ENCODE measurements at places on chromosomes 6 and 20.
A peak's percentile ranks its signal among the peaks of the same experiment; 100 is the strongest.

DNA sequence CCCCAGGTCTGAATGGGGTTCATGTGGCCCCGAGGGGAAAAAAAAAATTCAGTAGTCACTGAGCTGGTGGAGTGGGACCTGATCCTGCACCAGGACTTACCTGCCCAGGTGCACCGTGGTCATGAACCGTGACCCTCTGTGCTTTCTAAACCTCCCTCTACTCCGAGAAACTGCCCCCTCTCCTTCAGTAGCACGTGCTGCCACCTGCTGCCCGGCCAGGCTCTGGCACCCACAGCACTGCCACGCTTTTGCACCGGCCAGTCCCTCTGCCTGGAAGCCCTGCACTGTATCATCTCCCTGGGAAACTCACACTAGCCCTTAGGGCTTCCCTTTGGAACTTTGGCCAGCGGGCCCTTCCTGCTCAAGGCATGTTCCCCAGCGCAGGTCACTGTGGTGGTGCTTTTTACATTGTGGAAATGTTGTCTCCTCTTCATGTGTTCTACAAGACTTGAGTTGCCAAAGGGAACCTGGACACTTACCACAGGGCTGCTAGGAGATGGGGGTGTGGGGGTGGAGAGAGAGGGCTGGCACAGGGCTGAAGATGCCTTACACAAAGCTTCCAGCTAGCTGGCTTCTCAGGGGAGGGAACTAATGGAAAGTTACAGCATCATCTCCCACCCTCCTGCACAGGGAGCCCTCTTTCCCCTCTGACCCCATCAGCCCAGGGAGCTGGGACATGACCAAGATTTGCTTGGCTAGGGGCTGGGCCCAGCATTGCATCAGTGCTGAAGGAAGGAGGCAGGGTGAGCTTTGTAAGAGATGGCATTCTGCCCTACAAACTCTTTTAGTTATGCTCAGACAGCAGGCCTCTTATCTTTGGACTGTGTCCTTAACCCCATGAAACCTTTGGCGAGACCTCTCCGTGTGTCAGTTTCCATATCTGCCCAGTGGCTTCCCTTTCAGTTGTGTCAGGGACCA lies 2.5 kb upstream of the PTPRT start:
- peaks cover 24% of the 10 kb centered on the region for H3K27me3 ChIP-seq
- no peaks in the 10 kb centered on the region for H3K36me3 ChIP-seq
- no peak overlapping the region for H3K4me3 ChIP-seq
- peak; percentile 96 for DNase-seq
- no peaks in the 10 kb centered on the region for H3K4me1 ChIP-seq

DNA sequence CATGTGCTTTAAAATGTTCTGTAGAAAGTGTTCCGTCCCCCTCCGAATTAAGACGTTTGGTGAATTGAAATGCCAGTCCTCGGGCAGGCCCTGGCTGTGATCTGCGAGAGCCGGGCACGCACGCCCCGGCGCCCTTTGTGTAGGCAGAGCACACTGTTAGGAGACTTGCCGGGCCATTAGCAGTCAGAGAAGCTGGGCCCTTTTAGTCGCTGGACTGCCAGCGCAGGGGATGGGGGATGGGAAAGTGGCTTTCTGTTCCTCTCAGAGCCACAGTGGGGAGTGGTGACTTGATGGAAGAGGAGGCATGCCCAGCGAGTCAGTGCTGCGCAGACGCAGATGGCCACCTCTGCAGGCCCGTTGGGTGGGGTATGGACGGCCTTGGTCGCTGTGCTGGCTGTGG lies 2.2 kb downstream of the PPP1R3G start:
- H3K27ac ChIP-seq, result no peak overlapping the region
- no peaks in the 10 kb centered on the region for H3K36me3 ChIP-seq
- H3K27me3 ChIP-seq, result peaks cover 36% of the 10 kb centered on the region
- H3K4me3 ChIP-seq, result no peak overlapping the region
- H3K4me1 ChIP-seq, result peaks cover 13% of the 10 kb centered on the region

- H3K27ac ChIP-seq, result no peak overlapping the region
- no peaks in the 10 kb centered on the region for H3K4me1 ChIP-seq
- H3K36me3 ChIP-seq, result no peaks in the 10 kb centered on the region
- H3K27me3 ChIP-seq, result peaks cover 58% of the 10 kb centered on the region
Measured at GRCh38 chr20:63178446-63178820, 37.5 kb downstream of the YTHDF1 start.

GRCh38 chr6:166192136-166192535 lies 24.5 kb upstream of the TBXT start:
- H3K27ac ChIP-seq, result no peak overlapping the region
- no peaks in the 10 kb centered on the region for H3K27me3 ChIP-seq
- no peak overlapping the region for H3K4me3 ChIP-seq
- H3K36me3 ChIP-seq, result no peaks in the 10 kb centered on the region

DNA sequence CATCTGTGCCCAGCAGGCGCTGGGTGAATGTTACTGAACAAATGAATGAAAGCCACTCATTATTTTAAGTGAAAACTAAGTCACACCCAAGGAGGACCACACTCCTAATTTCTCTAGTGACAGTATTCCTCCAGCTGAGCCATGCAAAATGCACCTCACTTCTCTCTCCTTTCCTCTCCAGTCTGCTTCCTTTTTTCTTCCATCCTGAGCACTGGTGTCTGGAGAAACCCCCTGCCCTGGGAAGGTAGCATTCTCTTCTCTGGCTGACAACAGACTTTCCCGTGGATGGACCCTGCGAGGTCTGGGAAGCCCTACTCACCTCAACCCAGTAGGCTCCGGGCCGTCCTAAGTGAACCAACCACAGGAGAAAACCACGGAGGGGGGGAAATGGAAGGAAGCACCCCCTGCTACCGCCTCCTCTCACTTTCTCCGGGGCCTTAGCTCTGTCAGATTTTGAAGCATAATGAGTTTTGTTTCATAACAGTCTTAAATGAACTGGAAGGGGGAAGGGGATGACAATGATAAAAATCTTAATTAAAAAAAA lies 22.6 kb downstream of the TRERF1 start:
- H3K27me3 ChIP-seq, result no peaks in the 10 kb centered on the region
- H3K27ac ChIP-seq, result peak overlapping the region; percentile 36
- no peak for DNase-seq
- H3K36me3 ChIP-seq, result no peaks in the 10 kb centered on the region
- H3K4me1 ChIP-seq, result peaks cover 14% of the 10 kb centered on the region

DNA sequence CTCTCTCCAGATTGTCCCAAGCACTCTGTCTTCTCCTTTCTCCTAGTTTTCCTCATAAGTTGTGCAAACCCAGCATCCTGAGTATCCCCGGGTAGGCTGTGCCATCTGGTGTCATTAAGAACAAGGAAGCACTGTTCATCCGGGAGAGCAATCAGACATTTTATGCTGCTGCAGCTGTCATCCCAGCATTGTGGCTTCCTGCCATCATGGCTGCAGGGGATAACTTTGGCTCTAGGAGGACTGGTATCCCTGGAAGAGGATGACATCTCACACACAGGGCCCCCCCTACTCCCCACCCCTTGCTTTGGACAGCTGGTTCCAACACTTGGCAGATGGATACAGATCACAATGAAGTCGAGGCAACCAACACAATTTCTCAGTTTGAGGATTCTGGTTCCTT lies 1195.1 kb upstream of the MAP3K7 start:
- DNase-seq, result no peak
- H3K27me3 ChIP-seq, result no peaks in the 10 kb centered on the region
- H3K4me3 ChIP-seq, result no peak overlapping the region
- H3K36me3 ChIP-seq, result no peaks in the 10 kb centered on the region
- H3K4me1 ChIP-seq, result no peaks in the 10 kb centered on the region

DNA sequence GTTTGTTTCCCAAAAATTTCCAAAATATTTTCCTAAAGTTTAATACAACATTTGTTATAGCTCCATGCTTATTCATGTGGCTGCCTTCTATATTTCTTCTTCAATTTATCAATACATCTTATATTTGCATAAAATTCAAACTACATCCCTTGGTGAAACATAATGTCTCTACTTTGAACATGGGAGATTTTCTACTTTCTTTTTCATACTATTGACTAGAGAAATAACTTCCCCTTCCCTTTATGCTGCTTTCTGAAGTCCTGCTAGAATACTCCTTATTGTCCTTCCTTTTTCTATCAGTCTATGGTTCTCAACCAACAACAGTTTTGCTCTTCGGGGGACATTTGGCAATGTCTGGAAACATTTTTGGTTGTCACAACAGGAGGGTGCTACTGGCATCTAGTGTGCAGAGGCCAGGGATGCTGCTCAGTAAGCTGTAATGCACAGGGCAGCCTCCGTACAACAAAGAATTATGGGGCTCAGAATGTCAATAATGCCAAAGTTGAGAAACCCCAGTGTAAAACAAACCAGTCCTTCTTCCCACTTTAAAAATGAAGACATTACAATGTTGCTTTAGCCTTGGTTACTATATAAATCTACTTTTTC lies 29.9 kb downstream of the MKKS start:
- no peaks in the 10 kb centered on the region for H3K4me1 ChIP-seq
- H3K27ac ChIP-seq, result no peak overlapping the region
- no peaks in the 10 kb centered on the region for H3K27me3 ChIP-seq

- H3K36me3 ChIP-seq, result no peaks in the 10 kb centered on the region
- no peak for DNase-seq
- H3K4me1 ChIP-seq, result no peaks in the 10 kb centered on the region
Measured at GRCh38 chr6:91695221-91695620, 1108.3 kb upstream of the MAP3K7 start.

DNA sequence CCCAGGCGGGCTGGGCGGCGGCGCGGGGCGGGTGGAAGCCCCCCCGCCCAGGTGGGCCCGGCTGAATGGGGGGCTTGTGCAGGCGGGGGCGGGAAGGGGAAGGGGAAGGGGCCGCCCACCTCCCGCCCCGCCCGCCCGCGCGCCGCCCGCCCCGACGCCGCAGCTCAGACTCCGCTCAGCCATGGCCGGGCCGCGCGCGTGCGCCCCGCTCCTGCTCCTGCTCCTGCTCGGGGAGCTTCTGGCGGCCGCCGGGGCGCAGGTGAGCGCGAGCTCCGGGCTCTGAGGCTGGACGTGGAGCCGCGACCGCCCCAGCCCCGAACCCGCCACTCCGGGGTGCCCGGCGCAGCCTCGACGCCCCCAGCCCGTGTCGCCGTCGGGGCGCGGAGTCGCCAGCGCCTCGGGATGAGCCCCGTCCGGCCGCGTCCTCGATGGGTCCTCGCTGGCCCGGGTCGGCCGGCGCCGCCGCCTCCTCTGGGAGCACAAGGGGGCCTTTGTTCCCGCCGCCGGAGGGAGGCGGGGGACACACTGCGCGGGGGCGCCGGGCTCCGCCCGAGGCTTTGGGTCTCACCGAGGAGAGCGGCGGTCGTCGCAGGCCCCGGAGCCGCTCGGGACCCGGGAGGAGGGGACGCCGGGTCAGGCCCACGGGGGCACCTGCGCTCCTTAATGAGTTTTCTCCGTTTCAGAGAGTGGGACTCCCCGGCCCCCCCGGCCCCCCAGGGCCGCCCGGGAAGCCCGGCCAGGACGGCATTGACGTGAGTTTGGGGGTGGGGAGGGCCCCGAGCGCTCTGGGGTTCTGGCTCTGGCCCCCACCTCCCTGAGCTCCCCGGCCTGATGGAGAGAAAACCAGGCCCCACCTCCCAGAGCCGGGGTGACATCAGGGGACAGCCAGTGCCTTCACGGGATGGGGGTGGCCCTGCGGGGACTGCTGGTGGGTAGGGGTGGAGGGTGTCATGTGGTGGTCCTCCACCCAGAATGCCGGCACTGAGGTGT lies at the start of gene COL9A3:
Gene COL9A3 (plus strand): TSS at position 167 of the 990 bp plus-strand sequence. CDS start 15 bp downstream, at position 182.
- peaks cover 6% of the 10 kb centered on the region for H3K36me3 ChIP-seq
- peaks cover 41% of the 10 kb centered on the region for H3K27me3 ChIP-seq
- H3K4me3 ChIP-seq, result peak within 1 kb of the TSS; percentile 35
- peaks cover 21% of the 10 kb centered on the region for H3K4me1 ChIP-seq
- DNase-seq, result peak; percentile 86

DNA sequence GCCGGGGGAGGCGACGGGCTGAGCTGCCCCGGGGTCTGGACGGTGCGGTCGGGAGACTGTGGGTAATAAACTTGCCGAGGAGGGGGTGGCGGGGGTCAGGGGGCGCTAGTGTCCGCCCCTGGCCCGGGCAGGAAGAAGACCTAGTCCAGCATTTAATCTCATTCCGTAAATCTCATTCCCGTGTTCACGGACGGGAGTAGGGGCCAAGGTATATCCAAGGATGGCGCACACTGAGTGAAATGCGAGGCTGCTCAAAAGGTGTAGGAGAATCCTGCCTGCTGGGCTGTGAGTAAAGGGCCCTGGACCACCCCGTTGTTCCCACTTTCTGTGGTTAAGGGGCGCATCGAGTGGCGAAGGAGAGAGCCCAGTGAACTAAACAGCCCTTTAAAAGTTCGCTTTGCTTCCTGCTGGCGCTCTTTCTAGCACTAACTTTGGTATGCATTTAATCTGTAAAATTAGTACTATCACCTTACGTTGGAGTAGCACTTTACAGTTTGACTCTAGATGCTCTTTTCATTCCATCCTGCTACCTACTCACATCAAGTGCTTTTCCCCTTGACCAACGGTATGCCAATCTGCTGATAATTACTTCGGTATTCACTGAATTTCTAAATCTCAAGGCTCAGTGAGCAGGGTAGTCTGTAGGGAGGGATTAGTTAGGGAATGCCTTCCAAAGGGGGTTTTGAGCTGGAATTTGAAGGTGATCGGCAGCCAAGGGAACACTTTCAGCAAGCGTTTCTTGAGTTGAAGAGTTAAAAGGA lies 730 bp downstream of the PARD6B start:
- H3K27me3 ChIP-seq, result peaks cover 6% of the 10 kb centered on the region
- H3K36me3 ChIP-seq, result no peaks in the 10 kb centered on the region
- peak overlapping the region; percentile 79 for H3K4me3 ChIP-seq
- peak; percentile 35 for DNase-seq
- no peak overlapping the region for H3K27ac ChIP-seq
- H3K4me1 ChIP-seq, result peaks cover 32% of the 10 kb centered on the region

- no peaks in the 10 kb centered on the region for H3K27me3 ChIP-seq
- DNase-seq, result no peak
- peak overlapping the region; percentile 85 for H3K27ac ChIP-seq
- peaks cover 3% of the 10 kb centered on the region for H3K36me3 ChIP-seq
Measured at GRCh38 chr6:143336446-143337152, 113.9 kb downstream of the ADAT2 start.

DNA sequence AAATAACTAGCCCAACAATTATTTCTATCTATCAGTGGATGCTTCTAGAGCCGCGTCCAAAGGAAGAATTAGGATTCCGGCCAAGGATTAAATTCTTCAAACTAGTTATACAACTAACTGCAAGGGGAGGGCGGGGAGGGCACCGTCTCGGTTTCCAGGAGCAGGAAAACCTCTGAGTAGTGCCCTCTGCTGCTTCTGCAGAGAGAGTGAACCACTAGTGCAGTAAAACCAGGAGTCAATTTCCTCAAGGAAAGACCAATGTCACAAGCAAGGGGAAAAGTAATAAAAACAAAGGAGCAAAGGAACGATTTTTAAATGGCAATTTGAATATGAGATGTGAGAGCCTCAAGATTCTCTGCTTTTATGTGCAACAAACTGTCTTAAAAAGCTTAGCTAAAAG lies 16.5 kb upstream of the UBE2J1 start:
- H3K27me3 ChIP-seq, result no peaks in the 10 kb centered on the region
- H3K36me3 ChIP-seq, result no peaks in the 10 kb centered on the region
- no peak overlapping the region for H3K27ac ChIP-seq
- no peak overlapping the region for H3K4me3 ChIP-seq
- no peaks in the 10 kb centered on the region for H3K4me1 ChIP-seq
- peak; percentile 31 for DNase-seq

GRCh38 chr6:136113736-136114173 lies 136.4 kb downstream of the MTFR2 start:
- no peak overlapping the region for H3K4me3 ChIP-seq
- peaks cover 25% of the 10 kb centered on the region for H3K4me1 ChIP-seq
- H3K27ac ChIP-seq, result peak overlapping the region; percentile 74
- H3K27me3 ChIP-seq, result no peaks in the 10 kb centered on the region
